ENCODE measurements at places on chromosomes 3 and 15.
A peak's percentile ranks its signal among the peaks of the same experiment; 100 is the strongest.

- DNase-seq = peak; percentile 93
These were observed 14.3 kb upstream of the TNFAIP8L3 start for GRCh38 chr15:51108933-51109550.

DNA sequence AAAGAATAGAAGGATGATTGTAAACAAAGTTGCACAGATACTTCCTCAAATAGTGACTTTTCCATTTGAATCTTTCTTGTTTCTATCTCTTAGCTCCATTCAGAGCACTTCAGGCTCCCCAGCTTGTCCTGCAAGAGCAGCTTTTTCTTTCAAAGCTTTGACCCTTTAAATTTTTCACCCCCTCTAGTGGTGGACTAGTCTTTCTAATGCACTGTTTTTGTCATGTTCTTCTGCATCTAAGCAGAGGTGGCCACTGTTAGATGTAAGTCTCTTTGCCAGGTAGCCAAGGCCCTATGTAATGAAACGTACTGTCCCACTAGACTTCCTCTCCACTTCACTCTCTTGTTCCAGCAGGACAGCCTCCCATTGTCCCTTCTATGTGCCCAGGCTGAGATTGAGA lies 74.0 kb upstream of the MANF start:
- DNase-seq = peak; percentile 52

DNA sequence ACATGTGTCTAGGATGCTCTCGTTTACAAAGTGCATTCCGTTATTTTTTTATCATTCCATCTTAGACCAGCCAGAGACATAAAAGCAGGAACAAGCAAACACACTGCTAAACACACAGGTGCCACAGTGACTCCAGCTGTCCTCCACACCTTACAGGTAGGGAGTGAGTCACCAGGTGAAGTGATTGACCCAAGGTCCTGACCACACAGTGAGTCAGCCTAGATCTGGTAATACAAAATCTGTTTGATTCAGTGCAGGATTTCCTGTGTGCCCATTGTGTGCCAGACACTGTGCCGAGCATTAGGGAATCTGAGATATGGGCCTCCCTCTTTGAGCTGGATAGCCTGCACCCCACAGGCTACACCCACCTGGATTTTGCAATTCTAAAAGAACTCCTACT lies 16.7 kb upstream of the BFSP2 start:
- no peak for DNase-seq

GRCh38 chr15:101479851-101480612 lies 9.5 kb downstream of the PCSK6 start:
- DNase-seq = no peak

DNA sequence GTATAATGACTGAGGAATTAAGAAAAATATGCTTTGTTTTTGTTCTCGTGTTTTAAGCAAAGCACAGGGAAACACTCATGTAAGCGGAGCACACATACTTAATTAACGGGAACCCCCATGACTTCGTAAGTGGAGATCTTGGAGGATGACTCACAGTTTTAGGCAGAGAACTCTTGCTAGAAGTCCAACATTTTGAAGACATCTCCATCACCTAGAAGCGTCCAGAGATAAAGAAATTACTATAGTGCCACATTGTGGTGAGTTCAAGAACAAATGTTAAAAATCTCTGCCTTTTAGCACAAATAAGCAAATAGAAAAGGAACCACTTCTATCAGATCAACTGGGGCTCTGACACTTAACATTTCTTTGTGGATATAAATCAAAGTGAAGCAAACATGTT lies 194.1 kb upstream of the ARHGEF26 start:
- DNase-seq = peak; percentile 84

DNA sequence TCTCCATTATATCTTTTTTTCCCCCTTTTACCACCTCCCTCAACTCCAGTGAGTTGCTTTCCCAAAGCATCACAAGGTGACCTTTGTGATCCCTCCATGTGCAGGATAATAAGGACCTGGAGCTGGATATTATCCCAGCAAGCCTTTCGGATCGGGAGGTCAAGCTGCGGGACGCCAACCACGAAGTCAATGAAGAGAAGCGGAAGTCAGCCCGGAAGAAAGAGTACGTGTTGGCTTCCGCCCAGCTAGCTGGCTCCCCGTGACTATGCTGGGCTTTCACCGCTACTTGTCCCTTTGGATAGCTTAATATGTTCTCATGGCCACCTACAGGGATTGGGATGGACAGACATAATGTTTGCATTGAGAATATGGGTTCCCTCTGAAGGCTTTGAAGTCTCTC lies 273.7 kb upstream of the UMPS start:
- DNase-seq = no peak

DNA sequence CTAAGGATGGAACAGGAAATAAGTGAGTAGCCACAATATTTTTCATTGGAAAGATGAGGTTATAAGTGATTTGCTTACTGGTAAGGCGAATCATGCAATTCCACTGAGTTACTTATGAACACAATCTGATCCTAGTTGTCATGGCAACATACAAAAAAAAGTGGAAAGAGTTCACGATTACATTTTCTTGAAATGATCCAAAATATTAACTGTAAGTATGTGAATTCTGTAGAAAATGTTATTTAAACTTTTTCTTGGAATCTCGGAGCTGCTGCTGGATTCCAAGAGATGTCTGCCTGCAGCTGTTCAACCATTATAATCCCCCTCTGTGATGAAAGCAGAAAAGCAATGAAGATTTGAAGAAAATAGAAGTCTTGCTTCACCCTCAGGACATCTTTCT lies 120.5 kb downstream of the KBTBD8 start:
- DNase-seq = no peak

GRCh38 chr3:130111185-130111864 lies 29.7 kb downstream of the ALG1L2 start:
- peak; percentile 99 for DNase-seq

GRCh38 chr3:42712344-42712648 lies 9.7 kb upstream of the HHATL start:
- no peak for DNase-seq

DNA sequence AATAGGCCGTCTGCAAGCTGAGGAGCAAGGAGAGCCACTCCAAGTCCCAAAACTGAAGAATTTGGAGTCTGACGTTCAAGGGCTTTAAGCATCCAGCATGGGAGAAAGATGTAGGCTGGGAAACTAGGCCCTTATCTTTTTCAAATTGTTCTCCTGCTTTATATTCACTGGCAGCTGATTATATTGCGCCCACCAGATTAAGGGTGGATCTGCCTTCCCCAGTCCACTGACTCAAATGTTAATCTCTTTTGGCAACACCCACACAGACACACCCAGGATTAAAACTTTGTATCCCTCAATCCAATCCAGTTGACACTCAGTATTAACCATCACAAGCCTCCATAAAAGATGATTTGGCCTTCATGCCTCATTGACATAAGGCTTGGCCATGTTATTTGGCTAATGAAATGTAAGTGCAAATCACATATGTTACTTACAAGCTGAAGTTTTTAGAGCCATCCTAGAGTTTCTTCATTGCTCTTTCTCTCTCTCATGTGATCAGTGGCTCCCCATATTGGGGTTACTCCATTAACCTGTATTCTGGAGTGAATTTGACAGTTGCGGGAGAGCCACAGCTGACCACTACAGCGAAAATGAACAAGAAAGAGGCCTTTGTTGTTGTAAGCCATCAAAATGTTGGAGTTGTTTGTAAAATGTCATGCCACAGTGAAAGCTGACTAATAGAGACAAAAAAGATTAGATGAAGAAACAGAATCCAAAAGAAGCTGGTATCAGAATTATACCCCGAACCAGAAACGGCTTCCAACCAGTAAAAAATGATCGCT lies 61.7 kb downstream of the GBE1 start:
- DNase-seq = no peak

DNA sequence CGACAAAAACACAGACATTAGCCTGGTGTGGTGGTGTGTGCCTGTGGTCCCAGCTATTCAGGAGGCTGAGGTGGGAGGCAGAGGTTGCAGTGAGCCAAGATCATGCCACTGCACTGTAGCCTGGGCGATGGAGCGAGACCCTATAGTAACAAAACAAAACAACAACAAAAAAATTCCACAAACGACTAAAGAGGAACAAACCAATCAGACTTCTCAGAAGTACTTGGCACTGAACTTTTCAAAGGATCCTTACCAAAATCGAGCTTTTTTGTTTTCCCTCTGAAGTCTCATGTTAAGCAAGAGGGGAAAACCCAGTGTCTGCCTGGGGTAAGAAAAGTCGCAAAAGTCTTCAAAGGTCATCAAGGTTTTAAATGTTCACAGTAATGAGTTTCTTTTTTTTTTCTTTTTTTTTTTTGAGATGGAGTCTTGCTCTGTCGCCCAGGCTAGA lies 30.1 kb upstream of the TFRC start:
- DNase-seq = no peak

DNA sequence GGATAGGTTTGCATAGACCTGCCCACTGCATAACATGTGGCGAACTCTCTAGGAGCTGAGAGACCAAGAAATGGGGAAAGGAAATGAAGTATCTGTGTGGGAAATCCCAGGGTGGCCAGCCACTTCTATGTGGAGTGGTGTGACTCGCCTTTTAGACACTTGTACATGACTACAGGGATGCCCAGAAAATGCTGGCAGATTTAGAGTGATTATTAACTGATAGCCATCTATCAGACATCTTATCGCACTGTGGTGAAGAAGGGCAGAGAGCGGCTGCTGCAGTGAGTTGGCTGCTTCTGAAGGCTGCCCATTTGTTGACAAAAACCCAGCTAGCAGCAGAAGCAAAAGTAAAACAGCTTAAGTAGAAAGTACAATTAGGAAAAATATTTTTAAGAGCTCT lies 18.1 kb upstream of the STAC start:
- peak; percentile 65 for DNase-seq

- no peak for DNase-seq
These were observed 295.7 kb downstream of the TUSC7 start for GRCh38 chr3:117005274-117005673.

DNA sequence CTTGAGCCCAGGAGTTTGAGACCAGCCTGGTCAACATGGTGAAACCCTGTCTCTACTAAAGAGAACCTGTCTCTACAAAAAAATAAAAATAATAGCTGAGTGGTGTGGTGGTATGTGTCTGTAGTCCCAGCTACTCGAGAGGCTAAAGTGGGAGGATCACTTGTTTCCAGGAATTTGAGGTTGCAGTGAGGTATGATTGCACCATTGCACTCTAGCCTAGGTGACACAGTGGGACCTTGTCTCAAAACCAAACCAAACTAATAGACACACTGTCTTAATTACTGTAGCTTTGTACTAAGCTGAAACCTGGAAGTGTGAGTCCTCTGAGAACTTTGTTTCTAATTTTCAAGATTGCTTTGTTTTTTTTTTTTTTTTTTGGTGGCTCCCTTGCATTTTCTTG lies 30.4 kb downstream of the MGA start:
- DNase-seq = no peak

DNA sequence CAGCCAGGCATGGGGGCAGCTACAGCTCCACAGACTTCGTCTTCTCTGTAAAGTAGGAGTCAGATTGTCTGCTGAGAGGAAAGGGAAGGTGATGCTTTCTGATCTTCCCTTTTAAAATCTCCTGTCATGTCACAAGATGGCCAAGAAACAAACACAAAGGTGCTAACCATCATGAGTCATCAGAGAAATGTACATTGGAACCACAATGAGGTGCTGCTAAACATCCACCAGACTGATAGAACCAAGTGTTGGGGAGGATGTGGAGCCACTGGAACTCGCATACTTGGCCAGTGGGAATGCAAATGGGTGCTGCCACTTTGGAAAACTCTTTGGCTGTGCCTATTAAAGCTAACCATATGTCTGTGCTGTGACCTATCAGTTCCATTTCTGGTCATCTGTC lies 268.8 kb downstream of the SLCO3A1 start:
- no peak for DNase-seq

- no peak for DNase-seq
These were observed 816 bp upstream of the ACAN start for GRCh38 chr15:88802250-88802990.

- DNase-seq = peak; percentile 42
These were observed 25.3 kb downstream of the CMSS1 start for GRCh38 chr3:99842826-99843589.

DNA sequence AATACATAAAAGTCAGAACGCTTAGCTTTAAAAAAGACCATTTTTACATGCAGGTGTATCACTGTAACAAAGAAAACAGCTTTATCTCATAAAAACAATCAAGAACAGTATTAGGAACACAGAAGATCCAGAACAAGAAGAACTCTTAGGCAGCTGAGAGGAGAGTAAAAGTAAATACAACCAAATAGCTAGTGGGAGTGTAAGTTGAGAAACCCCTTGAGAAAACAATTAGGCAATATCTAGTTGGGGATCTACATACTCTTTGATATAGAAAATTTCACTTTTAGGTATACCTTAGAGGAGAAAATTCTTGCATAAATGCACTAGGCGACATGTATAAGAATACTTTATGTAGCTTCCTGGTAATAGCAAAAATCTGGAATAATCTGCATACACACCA lies 7.5 kb downstream of the TMF1 start:
- no peak for DNase-seq
